ENCODE measurements at places on chromosomes 5 and 9.

- DNase-seq: peak; percentile 37
Measured at GRCh38 chr5:115179030-115179393, 9.3 kb upstream of the TRIM36 start.

DNA sequence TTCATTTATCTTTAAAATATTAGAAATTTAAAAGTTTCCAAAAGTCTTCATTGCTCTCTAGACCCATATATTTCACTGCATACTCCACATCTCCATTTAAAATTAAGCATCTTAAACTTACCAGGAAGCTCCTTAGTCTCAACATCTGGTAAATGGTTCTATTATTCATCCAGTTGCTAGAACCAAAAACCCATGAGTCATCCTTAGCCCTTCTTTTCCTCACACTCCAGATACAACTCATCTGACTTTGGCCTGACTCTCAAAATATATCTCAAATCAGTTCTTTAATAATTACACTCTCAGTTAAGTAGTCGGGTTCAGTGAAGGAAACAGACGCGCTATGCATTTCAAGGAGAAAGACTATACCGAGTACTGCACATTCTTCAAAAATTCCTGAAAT, 110.2 kb upstream of the COX7C start:
- no peak for DNase-seq

- no peak for DNase-seq
Measured at GRCh38 chr5:110262749-110263148, 463.7 kb downstream of the TMEM232 start.

DNA sequence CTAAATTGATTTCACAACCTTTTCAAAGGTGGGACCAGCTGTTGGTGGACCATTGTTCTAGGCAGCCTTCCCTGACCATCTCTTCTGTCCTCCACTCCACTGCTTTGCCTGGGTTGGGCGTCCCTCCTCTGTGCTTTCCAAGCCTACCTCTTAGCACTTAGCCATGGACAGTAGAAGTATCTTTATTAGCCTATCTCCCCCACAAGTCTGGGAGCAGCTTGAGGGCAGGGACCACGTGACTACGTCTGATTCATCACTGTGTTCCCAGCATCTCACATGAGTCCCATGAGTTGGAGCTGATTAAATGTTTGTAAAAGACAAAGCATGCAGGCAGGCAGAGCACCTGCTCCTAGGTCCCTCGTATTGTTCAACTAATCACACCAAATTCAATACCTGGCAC, 20.9 kb downstream of the MORN5 start:
- no peak for DNase-seq

DNA sequence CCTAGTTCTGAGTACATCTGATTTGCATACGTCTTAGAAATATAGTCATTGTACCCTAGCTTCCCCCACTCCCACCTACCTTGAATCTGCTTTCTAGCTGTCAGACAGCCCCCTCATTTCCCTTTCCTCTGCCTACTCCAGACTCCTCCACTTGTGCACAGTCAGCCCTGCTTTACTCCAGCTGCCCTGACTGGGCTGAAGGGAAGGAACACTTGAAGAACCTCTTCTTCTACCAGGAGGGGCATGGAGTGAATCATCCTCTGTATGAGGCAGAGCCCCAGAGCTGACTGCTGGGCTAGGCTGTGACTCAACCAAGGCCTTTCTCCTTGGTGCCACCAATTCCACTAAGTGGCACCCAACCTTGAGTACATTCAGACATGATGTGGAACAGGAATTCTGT, 18.1 kb upstream of the ZFR start:
- no peak for DNase-seq

Data from transverse colon (tissue), 4 donors.